ENCODE measurements at places on chromosomes 2 and 18. TPM values are rescaled to one million over a fixed set of nuclear protein-coding genes. Genes with fewer than 3 reads are reported as not detected.

GRCh38 chr2:170714381-170715061 is 616 bp upstream of the SP5 start:
- H3K4me3 ChIP-seq = peak overlapping the region; percentile 53
- no peak for DNase-seq
- no peaks in the 10 kb centered on the region for H3K36me3 ChIP-seq
- no peaks in the 10 kb centered on the region for H3K27me3 ChIP-seq

DNA sequence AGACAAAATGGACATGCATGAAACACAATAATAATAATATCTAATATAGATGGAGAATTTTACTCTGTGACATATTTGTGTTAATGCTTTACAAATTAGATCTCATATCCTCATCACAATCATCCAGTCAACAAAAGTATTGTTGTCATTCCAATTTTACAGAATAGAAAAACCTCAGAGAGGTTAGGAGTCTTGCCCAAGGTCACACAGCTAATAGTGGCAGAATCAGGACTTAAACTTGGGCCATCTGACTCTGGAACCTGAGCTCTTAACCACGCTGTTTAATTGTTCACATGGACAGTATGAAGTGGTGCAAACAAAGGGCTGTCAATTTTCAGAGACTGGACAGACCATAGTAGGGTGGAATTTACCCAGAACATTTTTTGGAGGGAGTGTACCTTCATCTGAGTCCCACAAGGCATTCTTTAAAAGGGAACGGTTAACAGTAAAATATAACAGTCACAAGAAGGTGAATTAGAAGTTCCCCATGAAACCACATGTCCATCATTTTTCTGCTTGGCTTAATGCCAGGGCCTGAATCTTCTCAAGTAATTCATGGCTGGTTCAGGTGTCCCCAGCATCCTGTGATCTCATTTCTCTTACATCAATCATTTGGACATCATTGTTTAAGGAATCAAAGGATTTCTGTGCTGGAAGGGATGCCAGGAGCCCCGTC is 35.4 kb upstream of the CCDC93 start:
- no peak overlapping the region for H3K27ac ChIP-seq
- no peak overlapping the region for H3K4me3 ChIP-seq
- H3K4me1 ChIP-seq = no peaks in the 10 kb centered on the region
- DNase-seq = no peak

DNA sequence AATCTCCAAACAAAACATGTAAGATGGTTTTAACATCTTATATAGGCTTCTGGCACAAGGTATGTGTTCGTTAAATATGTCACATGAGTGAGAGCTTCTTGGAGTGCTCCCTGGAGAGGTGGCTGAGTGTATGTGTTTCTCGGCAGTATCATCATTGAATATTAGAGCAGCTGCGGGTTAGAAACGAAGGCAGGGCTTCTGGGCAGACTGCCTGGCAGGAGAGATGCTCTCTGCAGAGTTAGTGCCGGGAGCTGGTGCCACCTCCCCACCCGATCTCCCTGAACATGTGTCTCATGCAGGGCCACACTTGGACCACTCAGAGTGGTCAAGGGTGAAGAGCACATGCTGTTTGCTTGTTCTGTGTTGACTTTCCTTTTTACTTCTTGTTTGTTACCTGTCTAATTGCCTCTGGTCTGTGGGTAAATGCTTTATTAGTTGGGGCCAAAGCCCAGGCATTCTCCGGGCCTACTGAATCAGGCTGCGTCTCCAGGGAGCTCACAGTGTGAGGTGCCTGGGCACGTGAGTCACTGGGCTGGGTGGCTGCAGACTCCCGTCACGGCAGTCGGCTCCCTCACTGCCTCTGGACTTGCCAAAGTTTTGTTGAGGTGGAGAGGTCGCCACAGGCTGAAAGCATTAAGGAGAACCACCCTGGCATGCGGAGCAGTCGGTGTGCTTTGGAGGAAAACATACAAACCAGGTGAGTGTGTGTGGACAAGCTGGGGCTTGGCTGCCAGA is 246.6 kb downstream of the FHOD3 start:
- DNase-seq = peak; percentile 76
- H3K27me3 ChIP-seq = no peaks in the 10 kb centered on the region
- H3K4me3 ChIP-seq = no peak overlapping the region
- peak overlapping the region; percentile 80 for H3K27ac ChIP-seq

- no peaks in the 10 kb centered on the region for H3K4me1 ChIP-seq
- no peak overlapping the region for H3K27ac ChIP-seq
- H3K4me3 ChIP-seq = no peak overlapping the region
Observed at GRCh38 chr18:36006997-36007396, 34.5 kb downstream of the RMP24 start.

- no peaks in the 10 kb centered on the region for H3K36me3 ChIP-seq
- no peaks in the 10 kb centered on the region for H3K4me1 ChIP-seq
- H3K27ac ChIP-seq = no peak overlapping the region
- H3K27me3 ChIP-seq = no peaks in the 10 kb centered on the region
- no peak overlapping the region for H3K4me3 ChIP-seq
Observed at GRCh38 chr18:37182340-37183135, 353.6 kb downstream of the KIAA1328 start.

GRCh38 chr2:137181370-137181769 is 416.0 kb downstream of the THSD7B start:
- no peak for DNase-seq
- H3K27ac ChIP-seq = no peak overlapping the region
- H3K27me3 ChIP-seq = no peaks in the 10 kb centered on the region
- no peak overlapping the region for H3K4me3 ChIP-seq
- H3K36me3 ChIP-seq = no peaks in the 10 kb centered on the region

- H3K27me3 ChIP-seq = no peaks in the 10 kb centered on the region
- H3K4me1 ChIP-seq = no peaks in the 10 kb centered on the region
- no peak for DNase-seq
- H3K4me3 ChIP-seq = no peak overlapping the region
- H3K27ac ChIP-seq = no peak overlapping the region
Observed at GRCh38 chr2:170492010-170492409, 223.1 kb upstream of the SP5 start.

GRCh38 chr2:17533546-17533945 is 7.0 kb upstream of the VSNL1 start:
- DNase-seq = no peak
- no peak overlapping the region for H3K27ac ChIP-seq
- H3K4me1 ChIP-seq = no peaks in the 10 kb centered on the region

- no peak for DNase-seq
- no peak overlapping the region for H3K27ac ChIP-seq
- H3K36me3 ChIP-seq = no peaks in the 10 kb centered on the region
- no peaks in the 10 kb centered on the region for H3K4me1 ChIP-seq
Observed at GRCh38 chr2:120347396-120348060, 1.6 kb downstream of the INHBB start.

DNA sequence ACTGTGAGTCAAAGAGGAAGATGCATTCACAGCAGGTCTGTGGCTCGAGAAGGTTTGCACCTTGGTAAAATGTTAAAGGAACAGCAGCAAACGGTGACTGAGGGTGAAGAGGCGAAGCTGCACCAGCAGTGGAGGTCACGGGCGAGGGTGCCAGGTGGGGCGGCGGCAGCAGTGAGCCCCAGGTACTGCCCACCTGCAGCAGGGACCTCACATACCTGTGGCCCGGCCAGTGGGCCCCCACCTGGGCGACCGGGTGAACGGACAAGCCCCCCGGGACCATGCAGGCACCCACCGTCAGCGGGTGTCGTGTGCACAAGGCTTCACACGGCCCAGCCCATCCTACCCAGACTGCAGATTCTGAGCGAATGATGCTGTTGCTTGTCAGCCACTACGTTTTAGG is 23.6 kb upstream of the KCNG2 start:
- no peaks in the 10 kb centered on the region for H3K36me3 ChIP-seq
- no peaks in the 10 kb centered on the region for H3K4me1 ChIP-seq
- no peaks in the 10 kb centered on the region for H3K27me3 ChIP-seq
- peak; percentile 38 for DNase-seq
- H3K4me3 ChIP-seq = no peak overlapping the region
- H3K27ac ChIP-seq = no peak overlapping the region

DNA sequence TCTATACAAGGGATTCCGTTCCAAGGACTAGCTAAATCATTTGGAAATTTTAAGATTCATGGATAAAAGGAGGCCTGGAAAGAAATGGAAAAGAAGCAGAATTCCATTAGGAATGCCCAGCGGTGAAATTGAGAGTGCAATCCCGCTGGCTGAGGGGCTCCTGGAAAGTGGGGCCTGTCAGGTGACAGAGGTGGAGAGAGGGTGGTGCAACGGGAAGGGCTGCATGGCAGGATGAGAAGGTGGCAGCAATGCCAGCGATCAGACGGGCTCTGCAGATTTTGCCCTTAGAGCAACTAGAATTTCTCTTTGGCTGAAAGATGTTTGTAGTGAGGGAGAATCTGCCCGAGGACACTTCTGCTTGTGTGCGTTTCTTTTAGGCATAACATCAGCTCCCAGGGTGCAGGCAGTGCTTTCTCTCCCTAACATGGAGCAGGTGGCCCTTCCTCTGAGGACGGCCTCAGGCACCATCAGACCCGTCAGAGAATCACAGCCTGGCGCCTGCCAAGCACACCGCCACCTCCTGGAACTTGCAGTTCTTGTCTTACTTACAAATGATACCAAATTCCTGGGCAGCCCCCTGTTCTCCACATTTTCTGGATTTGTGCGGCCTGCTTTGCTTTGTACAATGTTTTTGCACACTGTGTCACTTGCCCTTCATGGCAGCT is 261.6 kb downstream of the NDUFA10 start:
- no peak overlapping the region for H3K27ac ChIP-seq
- H3K36me3 ChIP-seq = no peaks in the 10 kb centered on the region
- peak; percentile 49 for DNase-seq
- H3K4me3 ChIP-seq = no peak overlapping the region

- DNase-seq = no peak
- H3K4me1 ChIP-seq = no peaks in the 10 kb centered on the region
- no peaks in the 10 kb centered on the region for H3K36me3 ChIP-seq
- H3K4me3 ChIP-seq = no peak overlapping the region
Observed at GRCh38 chr2:147546109-147546508, 298.7 kb upstream of the ACVR2A start.

The MOGAT1 gene
- not detected for polyA plus RNA-seq

The ADD2 gene
- polyA plus RNA-seq = not detected

The RFX8 gene
- 2.1 TPM for polyA plus RNA-seq

The KCNJ3 gene
- 1.9 TPM for polyA plus RNA-seq
